ENCODE measurements at places on chromosomes 3 and 15.

DNA sequence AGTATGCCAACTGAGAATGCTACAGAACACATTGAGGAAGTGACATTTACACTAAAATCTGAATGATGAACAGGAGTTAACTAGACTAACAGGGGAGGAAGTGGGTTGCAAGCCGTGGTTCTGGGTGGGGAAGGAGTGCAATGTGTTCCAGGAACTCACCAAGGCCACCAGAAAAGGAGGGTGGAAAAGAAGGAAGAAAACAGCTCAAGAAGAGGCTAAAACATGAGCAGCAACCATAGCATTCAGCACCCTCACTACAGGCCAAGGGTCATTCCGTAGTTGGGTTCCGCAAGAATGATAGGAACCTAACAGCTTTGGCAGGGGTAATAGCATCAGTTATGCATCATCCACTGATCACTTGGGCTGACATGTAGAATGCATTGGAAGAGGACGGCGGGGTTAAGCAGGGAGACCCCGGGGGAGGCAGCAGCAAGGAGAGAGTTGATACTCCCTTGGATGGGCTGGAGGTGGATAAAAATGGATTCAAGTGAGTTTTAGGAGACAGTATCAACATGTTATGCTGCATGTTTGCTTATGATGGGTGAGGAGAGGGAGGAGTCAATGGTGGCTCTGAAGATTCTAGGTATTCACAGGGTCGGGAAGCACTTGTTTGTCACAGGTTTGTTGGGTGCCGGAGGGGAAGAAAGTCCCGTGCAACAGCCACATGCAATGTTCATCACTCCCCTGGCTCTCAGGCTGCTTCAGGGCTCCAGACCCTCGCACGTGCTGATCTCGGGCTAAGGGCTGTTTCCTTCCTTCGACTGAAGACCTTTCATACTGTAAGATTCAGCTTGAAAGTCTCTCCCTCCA lies 53.2 kb downstream of the LIPC start:
- H3K4me3 ChIP-seq, result no peak overlapping the region
- DNase-seq, result peak; percentile 87
- peaks cover 28% of the 10 kb centered on the region for H3K4me1 ChIP-seq
- no peaks in the 10 kb centered on the region for H3K27me3 ChIP-seq
- H3K36me3 ChIP-seq, result no peaks in the 10 kb centered on the region
- no peak overlapping the region for H3K27ac ChIP-seq

- H3K4me3 ChIP-seq, result no peak overlapping the region
- no peak overlapping the region for H3K27ac ChIP-seq
- no peak for DNase-seq
- H3K36me3 ChIP-seq, result peaks cover 60% of the 10 kb centered on the region
- H3K27me3 ChIP-seq, result no peaks in the 10 kb centered on the region
- H3K4me1 ChIP-seq, result no peaks in the 10 kb centered on the region
Observed at GRCh38 chr3:47681016-47681415, 100.7 kb downstream of the SMARCC1 start.

GRCh38 chr3:171044384-171044783 lies 17.9 kb upstream of the SLC2A2 start:
- DNase-seq, result no peak
- H3K27me3 ChIP-seq, result no peaks in the 10 kb centered on the region
- H3K4me3 ChIP-seq, result no peak overlapping the region
- H3K4me1 ChIP-seq, result no peaks in the 10 kb centered on the region
- H3K27ac ChIP-seq, result no peak overlapping the region

DNA sequence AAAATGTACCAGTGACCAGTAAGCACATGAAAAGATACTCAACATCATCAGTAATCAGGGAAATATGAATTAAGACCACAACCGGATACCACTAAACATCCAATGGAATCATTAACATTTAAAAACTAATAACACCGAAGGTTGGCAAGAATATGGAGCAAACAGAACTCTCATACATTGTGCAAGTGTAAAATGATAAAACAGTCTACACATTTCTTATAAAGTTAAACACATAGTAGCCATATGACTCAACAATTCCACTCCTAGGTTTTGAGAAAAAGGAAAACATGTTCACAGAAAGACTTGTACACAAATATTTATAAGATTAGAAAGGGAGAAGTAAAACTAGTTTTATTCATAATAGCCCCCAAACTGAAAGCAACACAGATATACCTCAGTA lies 60.3 kb upstream of the SLCO2A1 start:
- H3K27ac ChIP-seq, result no peak overlapping the region
- no peak overlapping the region for H3K4me3 ChIP-seq
- no peaks in the 10 kb centered on the region for H3K36me3 ChIP-seq
- H3K4me1 ChIP-seq, result no peaks in the 10 kb centered on the region
- no peaks in the 10 kb centered on the region for H3K27me3 ChIP-seq

DNA sequence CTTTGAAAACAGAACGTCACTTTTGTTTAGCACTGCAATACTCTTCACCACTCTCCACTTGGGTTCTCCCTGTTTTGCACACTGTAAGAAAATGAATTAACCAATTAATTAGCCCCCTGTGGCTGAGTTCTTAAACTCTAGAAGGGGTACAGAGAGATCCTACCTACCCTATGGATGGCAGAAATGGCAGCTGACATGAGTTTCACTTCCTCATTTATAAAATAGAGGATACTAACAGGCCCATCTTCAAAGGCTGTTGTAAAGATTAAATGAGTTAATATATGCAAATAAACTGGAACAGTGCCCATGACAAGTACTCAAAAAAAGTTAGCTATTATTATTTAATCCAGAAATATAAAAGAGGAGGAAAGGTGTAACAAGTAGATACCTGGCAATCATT lies 36.9 kb downstream of the SUCLG2 start:
- no peak for DNase-seq
- no peaks in the 10 kb centered on the region for H3K4me1 ChIP-seq
- H3K27me3 ChIP-seq, result peaks cover 5% of the 10 kb centered on the region
- no peaks in the 10 kb centered on the region for H3K36me3 ChIP-seq
- H3K27ac ChIP-seq, result no peak overlapping the region
- no peak overlapping the region for H3K4me3 ChIP-seq

DNA sequence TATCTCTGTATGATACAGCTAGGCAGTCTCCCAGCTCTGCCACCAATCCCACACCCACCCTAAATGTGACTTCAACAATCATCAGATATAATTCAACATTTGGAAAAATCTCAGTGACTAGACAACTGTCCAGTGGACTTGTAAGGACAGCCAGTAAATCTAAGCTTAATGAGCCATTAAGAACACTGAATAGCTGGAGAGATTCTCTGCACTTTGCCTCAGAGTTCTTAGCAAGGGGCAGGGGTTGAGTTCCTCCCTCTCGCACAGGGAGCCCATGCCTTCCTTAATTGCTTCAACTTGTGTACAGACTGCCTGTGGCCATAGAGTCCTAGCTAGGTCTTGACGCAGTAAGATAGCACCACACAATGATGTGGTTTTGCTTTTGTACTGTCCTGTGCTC lies 15.6 kb downstream of the MEX3B start:
- no peaks in the 10 kb centered on the region for H3K4me1 ChIP-seq
- H3K27ac ChIP-seq, result no peak overlapping the region
- no peak overlapping the region for H3K4me3 ChIP-seq
- no peaks in the 10 kb centered on the region for H3K27me3 ChIP-seq
- no peak for DNase-seq

DNA sequence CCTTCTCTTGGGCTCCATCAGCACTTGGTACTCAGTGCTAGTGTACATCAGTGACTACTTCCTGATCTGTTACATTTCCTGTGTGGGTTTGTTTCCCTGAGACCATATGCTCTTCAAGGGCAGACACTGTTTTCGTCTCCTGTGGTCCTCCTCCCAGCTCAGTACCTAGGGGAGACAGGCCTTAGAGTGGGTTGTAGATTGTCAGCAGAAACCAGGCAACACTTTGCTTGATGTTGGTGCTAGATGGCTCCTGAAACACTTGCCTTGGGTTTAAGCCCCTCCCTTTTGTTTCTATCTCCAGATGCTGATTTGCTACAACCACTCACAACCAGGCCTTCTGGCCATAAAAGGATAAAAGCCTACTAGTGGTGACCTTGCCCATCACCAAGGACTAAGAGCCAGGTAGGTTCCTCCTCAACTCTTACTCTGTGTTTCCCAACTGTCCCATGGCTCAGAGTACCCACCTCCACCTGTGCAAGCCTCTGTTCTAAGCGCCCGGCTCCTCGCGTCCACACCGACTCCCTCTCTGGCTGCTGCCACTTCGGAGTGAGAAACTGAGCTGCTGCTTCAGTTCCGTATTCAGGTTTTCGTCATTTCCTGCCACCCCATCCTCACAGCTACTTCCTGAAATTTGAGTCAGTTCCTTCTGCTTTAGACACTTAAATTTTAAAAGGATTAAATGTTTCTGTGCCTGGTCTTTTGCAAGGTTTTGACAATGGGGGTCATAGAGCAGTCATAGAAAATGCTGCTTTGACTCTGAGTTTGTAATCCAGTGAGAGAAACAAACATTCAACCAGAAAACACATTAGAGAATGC lies at the start of gene HCLS1:
Gene HCLS1, minus strand, starts transcription at position 548 of the 816 bp plus-strand sequence. CDS start 2,556 bp downstream, outside the sequence.
- peak within 1 kb of the TSS; percentile 90 for H3K27ac ChIP-seq
- H3K4me1 ChIP-seq, result peaks cover 29% of the 10 kb centered on the region
- peaks cover 13% of the 10 kb centered on the region for H3K36me3 ChIP-seq
- peak; percentile 96 for DNase-seq
- H3K27me3 ChIP-seq, result no peaks in the 10 kb centered on the region
- H3K4me3 ChIP-seq, result peak within 1 kb of the TSS; percentile 12

GRCh38 chr15:36090286-36090946 lies 489.0 kb upstream of the CDIN1 start:
- DNase-seq, result no peak
- no peaks in the 10 kb centered on the region for H3K4me1 ChIP-seq
- H3K27ac ChIP-seq, result no peak overlapping the region
- no peaks in the 10 kb centered on the region for H3K27me3 ChIP-seq

DNA sequence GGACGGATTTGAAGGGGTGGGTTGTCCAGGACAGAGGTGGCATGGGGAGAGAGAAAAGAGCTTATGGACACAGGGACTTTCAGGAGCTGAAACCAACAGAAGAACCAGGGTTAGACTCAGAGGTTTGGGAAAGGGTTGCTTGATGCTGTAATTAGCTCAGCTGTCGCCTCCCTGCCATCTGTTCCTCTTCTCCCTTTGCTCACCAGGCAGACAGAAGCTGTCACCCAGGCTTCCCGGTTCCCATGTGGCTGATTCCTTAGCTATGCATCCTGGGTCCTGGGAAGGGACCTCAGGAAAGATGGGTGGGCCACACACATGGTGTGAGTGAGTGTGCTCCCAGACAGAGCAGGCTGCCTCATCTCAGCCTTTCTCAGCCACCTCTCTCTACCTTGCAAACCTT lies 14.1 kb downstream of the PTPN23 start:
- H3K4me3 ChIP-seq, result no peak overlapping the region
- peaks cover 10% of the 10 kb centered on the region for H3K36me3 ChIP-seq
- no peak for DNase-seq
- H3K4me1 ChIP-seq, result no peaks in the 10 kb centered on the region
- no peak overlapping the region for H3K27ac ChIP-seq
- H3K27me3 ChIP-seq, result no peaks in the 10 kb centered on the region

DNA sequence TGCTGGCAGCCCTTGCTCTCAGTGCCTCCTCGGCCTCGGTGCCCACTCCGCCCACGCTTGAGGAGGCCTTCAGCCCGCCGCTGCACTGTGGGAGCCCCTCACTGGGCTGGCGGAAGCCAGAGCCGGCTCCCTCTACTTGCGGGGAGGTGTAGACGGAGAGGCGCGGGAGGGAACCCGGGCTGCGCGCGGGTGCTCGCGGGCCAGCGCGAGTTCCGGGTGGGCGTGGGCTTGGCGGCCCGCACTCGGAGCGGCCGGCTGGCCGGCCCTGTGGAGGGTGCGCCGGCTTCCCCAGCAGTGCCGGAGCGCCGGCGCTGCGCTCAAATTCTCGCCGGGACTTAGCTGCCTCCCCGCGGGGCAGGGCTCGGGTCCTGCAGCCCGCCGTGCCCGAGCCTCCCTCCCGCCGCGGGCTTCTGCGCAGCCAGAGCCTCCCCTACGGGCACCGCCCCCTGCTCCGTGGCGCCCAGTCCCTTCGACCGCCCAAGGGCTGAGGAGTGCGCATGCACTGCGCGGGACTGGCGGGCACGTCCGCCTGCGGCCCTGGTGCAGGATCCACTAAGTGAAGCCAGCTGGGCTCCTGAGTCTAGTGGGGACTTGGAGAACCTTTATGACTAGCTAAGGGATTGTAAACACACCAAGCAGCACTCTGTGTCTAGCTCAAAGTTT lies 231.5 kb downstream of the EFHB start:
- H3K4me3 ChIP-seq, result no peak overlapping the region
- no peak overlapping the region for H3K27ac ChIP-seq
- H3K36me3 ChIP-seq, result no peaks in the 10 kb centered on the region
- H3K27me3 ChIP-seq, result no peaks in the 10 kb centered on the region

Data from common myeloid progenitor, CD34-positive (primary cell).